ENCODE measurements at places on chromosomes 5 and 9.

DNA sequence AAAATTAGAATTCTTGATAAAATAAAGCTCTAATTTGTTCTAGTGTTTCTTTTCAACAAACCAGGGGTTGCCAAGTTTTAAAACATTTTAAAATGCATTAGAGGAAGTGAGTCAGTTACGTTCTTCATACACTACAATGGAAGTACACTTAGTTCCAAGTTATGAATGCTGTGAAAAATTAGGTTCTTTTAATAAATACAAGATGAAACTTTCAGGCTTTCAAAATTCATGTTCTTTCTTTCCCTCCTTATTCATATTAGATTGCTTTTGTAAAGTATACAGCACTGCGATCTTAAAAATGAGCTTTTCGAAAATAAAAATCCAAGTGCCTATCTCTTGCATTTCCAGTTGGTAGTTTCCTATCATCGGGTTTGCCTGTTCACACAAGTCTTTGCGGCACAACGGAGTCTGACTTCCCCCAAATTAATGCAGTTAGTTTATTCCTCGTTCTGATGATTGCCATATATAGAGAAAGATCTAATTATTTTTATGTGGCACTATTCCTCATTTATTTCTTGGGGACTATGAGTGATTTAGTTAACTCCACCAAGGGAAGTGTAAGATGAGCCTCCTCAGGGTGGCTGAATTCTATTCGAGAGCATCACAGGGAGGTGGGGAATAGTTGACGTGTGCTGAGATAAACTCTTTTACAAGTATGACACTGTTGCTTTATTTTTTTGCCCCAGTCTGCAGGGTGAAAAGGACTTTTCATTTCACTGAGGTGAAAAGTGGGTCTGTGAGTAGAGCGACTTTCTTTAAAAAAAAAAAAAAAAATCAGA lies 238.2 kb downstream of the CD180 start:
- DNase-seq: no peak

GRCh38 chr9:78783743-78784142 lies 486.8 kb downstream of the PSAT1 start:
- DNase-seq: no peak

DNA sequence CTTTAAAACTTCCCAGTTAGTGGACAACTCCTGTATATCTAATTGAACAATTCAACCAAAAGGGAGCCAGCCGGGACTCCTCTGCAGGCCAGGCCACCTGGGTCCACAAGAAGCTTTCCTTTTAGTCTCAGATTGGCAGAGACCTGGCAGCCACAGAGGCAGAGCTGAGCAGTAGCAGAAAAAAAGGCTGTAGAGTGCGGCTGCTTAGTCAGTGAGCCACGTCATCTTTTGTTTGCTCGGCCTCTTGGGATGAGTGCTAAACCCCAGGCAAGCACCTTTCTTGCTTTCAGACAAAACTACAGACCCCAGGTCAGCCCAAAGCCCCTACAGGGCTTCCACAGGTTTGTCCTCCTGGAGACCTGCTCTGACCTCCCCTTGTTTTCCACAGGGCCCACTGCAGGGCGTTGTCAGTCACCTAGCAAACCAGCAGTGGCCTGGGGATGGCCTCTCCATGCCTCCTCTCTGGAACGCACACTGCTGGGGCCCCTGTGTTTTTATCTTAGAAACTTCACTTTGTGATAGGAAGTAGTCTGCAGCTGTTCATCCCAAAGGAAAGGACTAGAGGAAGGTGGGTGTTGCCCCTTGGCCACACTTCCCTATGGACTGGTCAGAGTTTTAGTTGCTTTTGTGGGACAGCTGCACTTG lies 49.9 kb downstream of the SHB start:
- peak; percentile 48 for DNase-seq

GRCh38 chr9:112110777-112111113 lies 64.4 kb downstream of the SUSD1 start:
- no peak for DNase-seq

DNA sequence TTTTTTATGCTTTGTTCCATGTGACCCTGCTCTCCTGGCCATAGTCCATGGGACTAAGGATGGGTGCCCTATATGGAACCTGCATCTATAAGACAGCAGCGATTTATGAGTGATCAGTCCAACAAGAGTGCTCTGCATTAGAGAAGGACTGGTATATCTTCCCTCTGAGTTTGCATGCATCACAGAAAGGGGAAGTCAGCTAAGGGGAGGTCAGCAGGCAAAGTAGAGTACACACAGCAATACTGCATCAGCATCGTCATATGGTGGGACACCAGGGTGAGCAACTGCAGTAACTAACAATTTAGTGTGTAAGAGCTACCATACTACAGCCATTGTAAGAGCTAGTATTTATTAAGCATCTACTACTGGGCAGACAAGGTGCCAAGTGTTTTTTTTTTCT lies 311.3 kb downstream of the NDUFS4 start:
- no peak for DNase-seq

- DNase-seq: no peak
These were observed 379.5 kb downstream of the SH3GL2 start for GRCh38 chr9:17958363-17958762.

DNA sequence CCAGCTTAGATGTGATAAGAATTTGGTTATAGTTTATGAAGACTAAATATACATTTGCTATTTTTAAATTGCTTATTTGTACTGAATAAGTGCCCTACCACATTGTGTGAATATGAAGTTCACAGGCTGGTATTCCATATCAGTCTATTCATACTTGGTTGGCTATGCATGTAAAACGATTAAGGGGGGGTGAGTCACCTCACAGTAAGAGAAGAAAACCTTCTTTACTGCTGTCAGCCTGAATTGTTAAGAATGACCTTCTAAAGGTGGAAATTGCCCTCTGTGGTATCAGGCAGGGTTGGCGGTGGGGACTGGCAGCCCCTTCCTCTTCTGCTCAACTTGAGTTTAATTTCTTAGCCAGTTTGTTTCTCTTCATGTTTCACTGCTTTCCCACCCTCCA lies 127.0 kb upstream of the RPS23 start:
- no peak for DNase-seq

DNA sequence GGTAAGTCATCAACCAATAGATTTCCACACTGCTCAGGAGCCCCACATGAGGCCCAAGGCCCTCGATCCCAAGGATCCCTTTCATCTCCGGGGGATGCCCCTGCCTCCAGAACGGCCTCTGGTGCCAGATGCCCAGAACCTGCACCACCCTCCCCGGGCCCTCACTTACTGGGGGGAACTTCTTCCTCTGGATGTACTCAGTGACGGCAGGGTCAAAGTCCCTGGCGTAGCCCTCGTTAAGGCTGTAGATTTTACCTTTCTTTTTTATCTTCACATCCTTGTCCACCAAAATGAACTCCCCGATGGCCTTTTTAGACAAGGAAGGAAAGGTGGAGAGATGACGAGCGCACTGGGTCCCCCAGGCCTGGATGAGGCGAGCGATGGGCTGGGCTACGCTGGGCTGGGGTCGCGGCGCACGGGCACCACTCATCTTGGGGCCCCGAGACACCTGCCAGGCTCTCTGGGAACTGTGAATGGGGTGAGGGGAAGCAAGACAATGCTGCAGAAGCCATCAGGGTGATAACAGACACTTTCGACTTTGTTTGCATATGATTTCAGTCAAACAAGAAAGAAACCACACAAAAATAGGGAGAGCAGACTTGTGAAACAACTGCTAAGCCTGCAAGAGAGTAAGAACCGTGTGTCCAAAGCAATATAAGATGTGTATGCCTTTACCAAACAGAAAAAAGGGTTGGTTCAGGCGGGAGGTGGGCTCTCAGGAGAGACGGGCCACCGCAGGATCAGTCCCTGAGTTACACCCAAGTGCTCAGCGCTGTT lies 13.2 kb upstream of the FBP2 start:
- no peak for DNase-seq

- no peak for DNase-seq
These were observed 32.6 kb upstream of the TTLL11 start for GRCh38 chr9:122125509-122126330.

GRCh38 chr5:17309462-17309861 lies 92.0 kb downstream of the BASP1 start:
- DNase-seq: no peak

- no peak for DNase-seq
These were observed 27.7 kb upstream of the ZNF622 start for GRCh38 chr5:16493261-16493660.

DNA sequence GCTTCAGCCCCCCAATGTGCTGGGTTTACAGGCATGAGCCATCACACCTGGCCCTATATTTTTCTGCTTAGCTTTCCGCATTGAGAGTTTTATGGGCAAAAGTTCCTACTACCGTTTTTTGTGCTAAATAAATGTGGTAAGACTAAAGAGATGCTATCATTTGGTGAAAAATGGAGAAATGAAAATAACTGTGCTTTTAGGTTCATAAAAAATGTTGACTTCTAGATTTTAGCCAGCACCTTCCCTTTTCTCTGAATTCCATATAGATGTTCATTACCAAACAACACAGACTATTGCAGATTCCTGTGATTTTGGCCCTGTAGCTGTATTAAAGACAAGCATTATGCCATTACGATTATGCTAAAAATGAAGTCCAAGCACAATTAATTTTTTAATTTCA lies 72.0 kb upstream of the CTSL start:
- no peak for DNase-seq

- no peak for DNase-seq
These were observed 59.0 kb upstream of the C9orf72 start for GRCh38 chr9:27632254-27632653.

GRCh38 chr5:2038321-2039179 lies 155.8 kb upstream of the IRX4 start:
- DNase-seq: peak; percentile 80

DNA sequence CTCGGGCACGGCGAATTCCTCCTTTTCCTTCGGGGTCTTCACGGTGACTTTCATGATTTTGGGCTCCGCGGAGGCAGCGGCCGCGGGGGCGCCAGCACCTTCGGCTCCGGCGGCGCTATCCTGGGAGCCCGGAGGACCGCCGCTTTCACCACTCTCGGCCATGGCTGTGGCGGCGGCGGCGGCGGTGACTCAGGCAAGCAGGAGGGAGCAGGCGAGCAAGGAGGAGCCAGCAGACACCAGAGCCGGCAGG lies 315 bp downstream of the UBQLN1 start:
- DNase-seq: no peak

DNA sequence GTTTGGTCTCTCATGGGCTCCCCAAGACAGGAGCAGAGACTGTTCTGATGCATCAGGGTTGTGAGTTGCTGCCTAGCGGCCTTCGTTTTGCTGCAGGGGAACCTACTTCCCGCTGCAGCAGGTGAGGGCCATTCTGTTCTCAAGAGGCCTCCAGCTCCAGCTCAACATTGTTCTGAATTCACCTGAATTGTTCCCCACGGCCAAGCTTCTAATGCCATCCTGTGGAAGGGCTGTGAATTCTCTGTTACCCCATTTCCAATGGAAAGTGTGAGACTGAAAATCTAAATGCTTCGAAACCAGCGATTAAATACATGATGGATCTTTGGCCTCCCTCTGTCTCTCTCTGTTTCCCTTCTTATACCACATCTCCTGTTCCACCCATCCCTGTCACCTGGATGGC lies 349.1 kb upstream of the DAP start:
- no peak for DNase-seq

DNA sequence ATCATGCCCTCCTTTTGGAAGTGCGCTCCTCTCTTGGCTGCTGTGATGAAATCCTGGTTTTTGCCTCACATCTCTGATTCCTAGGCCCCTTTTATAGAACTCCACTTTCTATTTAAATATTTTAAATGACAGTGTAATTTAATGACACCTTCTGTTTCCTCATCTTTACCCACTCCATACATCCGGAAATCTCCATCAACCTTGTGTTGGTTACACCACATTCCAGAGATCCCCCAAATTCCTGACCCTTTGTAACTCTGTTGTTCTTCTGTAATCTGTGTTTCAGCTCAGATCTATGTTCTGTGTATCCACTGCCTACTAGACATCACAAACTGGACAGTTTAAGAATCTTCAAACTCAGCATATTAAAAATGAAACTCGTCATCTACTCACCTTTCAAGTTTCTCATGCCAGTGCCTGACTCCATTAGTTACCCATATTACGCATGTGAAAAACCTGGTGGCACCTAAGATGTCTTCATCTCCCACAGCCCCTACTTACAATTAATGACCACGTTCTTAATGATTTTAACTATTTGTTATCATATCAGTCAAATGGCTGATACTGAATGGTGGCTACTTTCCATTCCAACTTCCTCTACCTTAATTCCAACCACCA lies 25.1 kb downstream of the PARP8 start:
- no peak for DNase-seq

- no peak for DNase-seq
These were observed 2.0 kb downstream of the NMUR2 start for GRCh38 chr5:152403046-152403445.

DNA sequence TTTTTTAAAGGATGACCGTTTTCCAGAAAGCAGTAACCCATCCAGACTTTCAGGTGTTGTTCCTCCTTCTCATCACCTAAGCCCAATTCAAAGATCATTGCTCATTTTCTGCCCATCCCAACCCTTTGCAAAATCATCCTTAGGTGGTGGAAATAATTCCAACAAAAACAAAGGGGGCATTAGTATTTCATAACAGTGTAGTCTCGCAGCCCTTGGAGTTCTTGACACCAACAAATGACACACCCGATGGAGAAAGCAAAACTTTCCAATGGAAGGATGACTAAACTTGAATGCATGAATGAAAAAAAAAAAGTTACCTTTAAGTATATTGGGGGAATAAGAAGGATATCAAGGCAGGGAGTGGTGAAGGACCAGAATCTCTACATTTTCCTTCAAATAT lies 117.0 kb downstream of the PAPPA start:
- no peak for DNase-seq

DNA sequence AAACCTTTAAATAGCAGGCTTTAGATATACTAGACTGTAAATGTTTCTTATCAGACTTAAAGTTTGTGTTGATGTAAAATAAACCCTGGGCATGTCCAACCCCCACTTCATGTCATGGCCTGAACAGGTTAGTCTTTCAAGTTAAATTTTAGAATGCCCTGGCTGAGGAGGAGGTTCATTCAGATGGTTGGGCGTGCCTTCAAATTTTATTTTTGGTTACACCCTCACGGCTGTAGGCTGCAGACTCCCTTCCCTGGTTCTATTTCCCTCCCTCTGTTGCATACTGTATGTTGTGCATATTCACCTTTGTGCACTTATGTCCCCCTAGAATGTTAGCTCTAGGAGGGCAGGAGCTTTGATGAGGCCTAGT lies 5.3 kb upstream of the BICD2 start:
- DNase-seq: no peak

DNA sequence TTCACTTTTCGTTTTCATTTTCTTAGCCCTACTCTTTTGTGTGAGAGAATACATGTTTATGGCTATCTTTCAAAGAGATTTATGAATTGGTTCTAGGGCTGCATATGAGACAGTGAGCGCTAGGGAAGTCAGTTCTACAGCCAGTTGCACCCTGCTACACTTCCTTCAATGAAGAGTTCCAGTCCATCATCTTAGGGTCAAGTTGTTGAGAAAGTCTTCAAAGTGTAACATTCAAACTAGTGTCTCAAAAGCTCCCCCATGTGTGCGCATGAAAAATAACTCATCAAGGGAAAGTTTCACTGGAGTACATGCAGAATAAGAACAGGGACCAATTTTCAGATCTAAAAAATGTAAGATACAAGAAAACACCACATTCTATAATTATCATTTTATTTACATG lies 317.2 kb downstream of the DEPDC1B start:
- DNase-seq: no peak

Measured in NCI-H774 (cell line).